Airway epithelial cell (primary cell): ENCODE measurements at places on chromosomes 6 and 20. TPM values are rescaled to one million over a fixed set of nuclear protein-coding genes. Genes with fewer than 3 reads are reported as not detected.

The BTNL2 gene
- not detected in 2 replicates for total RNA-seq

The ME1 gene
- 29.6 and 34.1 TPM in 2 replicates for total RNA-seq

The MYB gene
- 1.6 and 3.9 TPM in 2 replicates for total RNA-seq

The GDAP1L1 gene
- not detected in 2 replicates for total RNA-seq

The C20orf202 gene
- total RNA-seq: 0.05 TPM in 1 of 2 replicates, not detected in the other

The PBOV1 gene
- not detected in 2 replicates for total RNA-seq

The CCN6 gene
- 0.14 and 0.88 TPM in 2 replicates for total RNA-seq

The OOEP gene
- total RNA-seq: not detected in 2 replicates

The FAM217A gene
- not detected in 2 replicates for total RNA-seq

The HLA-DMA gene
- total RNA-seq: 0.28 and 1.6 TPM in 2 replicates

The GPLD1 gene
- 0.28 and 0.74 TPM in 2 replicates for total RNA-seq

The SLC17A2 gene
- not detected in 2 replicates for total RNA-seq

The COL11A2 gene
- 0.07 TPM in 1 of 2 replicates, not detected in the other for total RNA-seq

The TMEM244 gene
- total RNA-seq: not detected in 2 replicates

The CDH22 gene
- not detected in 2 replicates for total RNA-seq

The WFDC5 gene
- total RNA-seq: 0.56 and 1.2 TPM in 2 replicates

The SLC22A1 gene
- total RNA-seq: 2.3 TPM in 1 of 2 replicates, not detected in the other

The ADGB gene
- not detected in 2 replicates for total RNA-seq

The MMP24 gene
- total RNA-seq: not detected in 2 replicates

The WFDC12 gene
- not detected in 2 replicates for total RNA-seq

The PPP1R3G gene
- total RNA-seq: 0.28 and 1.3 TPM in 2 replicates

The RAET1G gene
- 30.8 and 34.7 TPM in 2 replicates for total RNA-seq

The SCRT2 gene
- total RNA-seq: not detected in 2 replicates

The LY6G6C gene
- total RNA-seq: 1.5 and 3.7 TPM in 2 replicates

The B3GAT2 gene
- not detected in 2 replicates for total RNA-seq

The TRIM10 gene
- not detected in 2 replicates for total RNA-seq

The BCLAF1 gene
- 70.1 and 76.6 TPM in 2 replicates for total RNA-seq

The MLIP gene
- 0.63 TPM in 1 of 2 replicates, not detected in the other for total RNA-seq
